ENCODE measurements at places on chromosomes 1 and 21.

DNA sequence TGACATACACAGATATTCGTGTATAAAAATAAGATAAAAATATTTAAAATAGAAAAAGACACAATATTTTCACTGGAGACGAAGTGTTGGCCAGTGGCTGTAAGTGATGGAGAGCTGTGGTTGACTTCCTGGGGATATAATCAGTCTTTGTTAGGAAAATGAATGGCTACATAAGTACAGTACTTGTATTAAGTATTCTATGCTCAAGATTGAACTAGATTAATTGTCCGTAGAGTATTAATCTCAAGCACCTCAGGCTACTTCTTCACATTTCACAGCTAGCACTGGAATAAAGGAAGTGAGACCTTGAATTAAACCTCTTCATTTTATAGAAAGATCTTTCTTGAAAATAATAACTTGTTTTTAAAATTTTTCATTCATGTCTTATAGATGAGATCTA is 39.0 kb upstream of the RGS5 start:
- H3K27ac ChIP-seq = no peak overlapping the region
- no peak overlapping the region for H3K4me3 ChIP-seq
- H3K27me3 ChIP-seq = no peaks in the 10 kb centered on the region

GRCh38 chr1:242017580-242018233 is 18.8 kb upstream of the MAP1LC3C start:
- no peaks in the 10 kb centered on the region for H3K27me3 ChIP-seq
- no peaks in the 10 kb centered on the region for H3K36me3 ChIP-seq
- DNase-seq = peak; percentile 21
- H3K27ac ChIP-seq = no peak overlapping the region
- H3K4me3 ChIP-seq = no peak overlapping the region
- no peaks in the 10 kb centered on the region for H3K4me1 ChIP-seq

GRCh38 chr1:57195436-57195941 is 228.4 kb downstream of the DAB1 start:
- DNase-seq = no peak
- H3K4me3 ChIP-seq = no peak overlapping the region
- H3K4me1 ChIP-seq = no peaks in the 10 kb centered on the region
- H3K27ac ChIP-seq = no peak overlapping the region
- no peaks in the 10 kb centered on the region for H3K27me3 ChIP-seq

GRCh38 chr1:154422521-154422920 is 17.4 kb downstream of the IL6R start:
- H3K27ac ChIP-seq = no peak overlapping the region
- H3K36me3 ChIP-seq = no peaks in the 10 kb centered on the region
- H3K4me3 ChIP-seq = no peak overlapping the region
- H3K4me1 ChIP-seq = peaks cover 48% of the 10 kb centered on the region

DNA sequence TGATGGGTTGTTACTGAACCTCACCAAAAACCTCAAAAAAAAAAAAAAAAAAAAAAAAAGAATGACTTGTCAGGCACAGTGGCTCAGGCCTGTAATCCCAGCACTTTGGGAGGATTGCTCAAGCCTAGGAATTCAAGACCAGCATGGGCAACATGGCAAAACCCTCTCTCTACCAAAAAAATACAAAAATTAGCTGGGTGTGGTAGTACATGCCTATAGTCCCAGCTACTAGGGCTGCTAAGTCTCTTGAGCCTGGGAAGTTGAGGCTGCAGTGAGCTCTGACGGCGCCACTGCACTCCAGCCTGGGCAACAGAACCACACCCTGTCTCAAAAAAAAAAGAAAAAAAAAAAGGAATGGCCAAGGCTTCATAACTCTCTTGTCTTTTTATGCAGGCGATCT is 11.1 kb downstream of the CHAF1B start:
- H3K27ac ChIP-seq = no peak overlapping the region
- H3K27me3 ChIP-seq = no peaks in the 10 kb centered on the region
- H3K4me1 ChIP-seq = no peaks in the 10 kb centered on the region
- DNase-seq = no peak
